Dermis blood vessel endothelial cell (primary cell): ENCODE measurements at places on chromosomes 3 and 15. TPM values are rescaled to one million over a fixed set of nuclear protein-coding genes. Genes with fewer than 3 reads are reported as not detected.

DNA sequence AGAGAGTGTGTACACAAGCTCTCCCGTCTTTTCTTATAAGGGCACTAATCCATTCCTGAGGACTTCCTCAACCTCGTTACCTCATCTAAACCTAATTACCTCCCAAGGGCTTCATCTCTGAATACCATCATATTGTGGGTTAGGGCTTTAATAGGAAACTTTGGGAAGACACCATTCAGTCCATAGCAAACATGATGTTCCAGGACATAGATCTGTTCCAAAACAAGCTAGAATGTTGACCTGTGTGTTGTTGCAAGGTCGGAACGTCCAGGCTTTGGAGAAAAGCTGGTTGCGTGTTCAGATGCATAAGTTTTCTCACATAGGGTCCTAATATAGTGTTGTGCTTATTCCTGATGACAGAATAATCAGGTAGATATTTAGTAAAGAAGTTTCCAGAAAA, 9.7 kb upstream of the TMEM87A start:
- no peak for DNase-seq

DNA sequence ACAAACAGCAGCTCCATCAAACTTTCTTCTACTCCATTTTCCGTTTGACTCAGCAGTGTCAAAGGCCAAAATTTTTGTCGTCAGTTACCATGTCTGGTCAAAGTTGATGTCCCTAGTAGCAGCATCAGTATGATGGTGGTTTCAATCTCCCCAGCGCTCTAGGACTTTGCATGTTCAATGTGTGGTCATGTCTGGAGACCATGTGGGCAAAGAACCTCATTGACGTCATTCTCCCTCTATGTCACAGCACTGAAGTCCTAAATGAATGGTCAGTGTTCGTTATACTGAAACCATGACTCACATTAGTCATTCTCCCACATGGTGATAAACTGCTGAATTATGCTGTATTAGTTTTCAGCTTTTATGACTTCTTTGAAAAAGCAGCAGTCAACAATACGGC, 23.2 kb downstream of the SHC4 start:
- no peak for DNase-seq

DNA sequence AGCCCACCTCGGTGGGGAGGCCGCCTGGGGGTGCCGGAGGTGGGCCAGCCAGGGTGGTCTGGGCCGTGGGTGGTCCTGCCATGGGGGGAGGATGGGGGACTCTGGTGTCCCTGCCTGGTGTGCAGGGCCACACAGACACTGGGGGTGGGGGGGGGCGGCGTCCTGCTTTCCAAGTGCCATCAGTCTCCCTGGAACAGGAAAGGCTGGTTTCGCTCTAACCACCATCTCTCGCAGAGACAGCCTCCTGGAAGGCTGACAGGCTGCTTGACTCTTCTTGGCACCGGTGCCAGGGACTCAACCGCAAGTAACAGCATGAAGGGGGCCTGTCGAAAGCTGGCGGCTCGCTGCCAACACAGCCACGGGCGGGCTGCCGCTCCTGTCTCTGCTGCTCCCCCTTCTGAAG, 40.3 kb downstream of the RGMA start:
- DNase-seq = no peak

DNA sequence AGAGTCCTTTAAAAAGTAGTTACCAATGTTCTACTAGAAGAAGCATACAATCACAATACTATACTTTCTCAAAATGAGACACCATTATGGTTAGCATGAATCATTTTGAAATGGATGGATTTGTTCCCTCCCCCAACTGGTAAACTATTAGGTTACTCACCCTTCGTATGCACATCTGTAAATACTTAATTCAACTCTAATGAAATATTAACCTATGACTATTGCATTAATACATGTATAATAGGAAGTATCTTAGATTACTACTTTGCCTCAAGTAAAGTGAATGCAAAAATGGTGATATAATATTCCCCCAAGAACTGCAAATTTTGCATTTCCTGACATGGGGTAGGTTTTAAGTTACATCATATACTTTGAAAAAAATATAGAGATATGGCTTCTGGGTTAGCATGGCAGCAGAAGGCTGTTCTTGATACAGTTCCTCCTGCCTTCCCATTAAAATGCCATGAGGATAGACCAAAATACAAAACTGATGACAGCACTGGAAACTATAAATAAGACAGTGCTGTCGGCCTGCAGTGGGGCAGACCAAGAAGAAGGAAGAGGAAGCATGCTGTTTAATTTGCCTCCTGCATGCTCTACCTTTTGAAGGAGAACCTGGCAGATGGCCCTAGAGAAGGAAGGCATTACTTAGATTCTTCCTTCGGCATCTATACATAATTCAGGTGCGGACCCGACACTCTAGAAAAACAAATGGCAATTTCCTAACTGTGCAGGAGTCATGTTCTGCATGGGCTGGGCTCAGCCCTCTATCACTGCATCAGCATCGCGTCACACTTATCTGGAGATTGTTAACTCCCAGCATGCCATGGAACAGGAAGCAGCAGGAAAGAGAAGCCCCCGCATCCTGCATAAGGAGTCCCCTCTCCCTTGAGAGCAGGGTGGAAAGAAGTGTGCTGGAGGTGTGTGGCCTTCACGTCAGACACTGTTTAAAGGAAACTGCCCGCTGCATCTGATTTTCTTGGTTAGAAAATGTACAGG, 41.8 kb upstream of the NEO1 start:
- no peak for DNase-seq

The C3orf85 gene
- total RNA-seq = not detected in 2 replicates

The ABI3BP gene
- 9.5 and 32.0 TPM in 2 replicates for total RNA-seq

The SPESP1 gene
- 1.5 and 4.6 TPM in 2 replicates for total RNA-seq

The ADGRG7 gene
- total RNA-seq = not detected in 2 replicates
